CD4-positive, CD25-positive, alpha-beta regulatory T cell (primary cell): ENCODE measurements at places on chromosomes 11 and 22.

DNA sequence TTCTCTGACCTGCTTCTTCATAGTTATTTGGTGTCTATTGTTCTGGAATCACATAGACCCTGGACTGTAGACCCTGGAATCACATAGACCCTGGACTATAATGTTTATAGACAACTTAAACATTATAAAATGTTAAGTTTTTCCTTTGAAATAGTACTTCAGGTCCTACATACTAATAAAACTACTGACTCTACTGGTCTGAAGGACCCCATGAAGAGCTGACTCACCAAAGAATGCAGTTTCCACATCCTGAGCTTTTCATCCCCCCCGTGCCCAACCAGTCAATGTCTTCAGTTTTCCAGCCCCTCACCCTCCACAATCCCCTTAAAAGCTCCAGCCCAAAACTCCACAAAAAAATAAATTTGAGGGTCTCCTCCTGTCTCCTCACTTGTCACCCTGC is 6.6 kb upstream of the PLEKHA7 start:
- DNase-seq, result no peak

- DNase-seq, result no peak
These were observed 40.3 kb downstream of the OSBPL5 start for GRCh38 chr11:3124821-3125220.

DNA sequence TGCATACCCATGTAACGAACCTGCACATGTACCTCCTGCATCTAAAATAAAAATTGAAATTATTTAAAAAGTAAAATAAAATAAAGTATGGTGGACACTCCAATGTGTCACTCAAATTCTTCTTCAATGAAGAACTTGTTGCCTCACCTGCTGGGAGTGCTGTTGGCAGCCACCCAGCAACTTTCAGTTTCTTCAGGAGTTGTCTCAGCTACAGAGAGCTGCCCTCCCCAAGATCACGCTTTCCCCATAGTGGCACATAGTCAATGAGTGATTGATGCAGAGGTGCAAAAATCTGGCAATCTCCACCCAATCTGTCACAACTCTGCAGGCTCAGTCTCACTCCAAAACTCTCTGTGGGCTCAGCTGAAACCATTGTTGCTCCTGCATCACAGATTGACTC is 92.3 kb upstream of the C11orf87 start:
- no peak for DNase-seq

- DNase-seq, result no peak
These were observed 280.5 kb upstream of the NARS2 start for GRCh38 chr11:78855116-78855515.

GRCh38 chr22:45996241-45997076 is 19.5 kb upstream of the WNT7B start:
- no peak for DNase-seq

GRCh38 chr11:21371044-21371443 is 701.7 kb downstream of the NELL1 start:
- no peak for DNase-seq

DNA sequence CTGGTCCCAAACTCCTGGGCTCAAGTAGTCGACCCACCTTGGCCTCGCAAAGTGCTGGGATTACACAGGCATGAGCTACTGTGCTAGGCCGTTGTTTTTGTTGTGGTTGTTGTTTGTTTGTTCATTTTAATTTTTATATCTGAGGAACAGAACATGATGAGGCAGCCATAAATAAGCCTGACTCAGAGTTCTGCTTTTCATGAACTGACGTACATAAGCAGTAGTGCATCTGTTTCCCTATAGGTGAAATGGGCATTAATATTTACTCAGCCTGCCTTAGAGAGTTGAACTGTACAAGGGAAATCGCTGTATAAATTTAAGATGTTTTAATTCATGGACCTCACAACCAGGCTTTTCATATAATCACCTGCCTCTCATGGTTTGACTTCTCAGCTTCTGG is 80.5 kb downstream of the PDHX start:
- no peak for DNase-seq

GRCh38 chr11:118304227-118304567 is 333 bp upstream of the CD3E start:
- no peak for DNase-seq

GRCh38 chr11:117489999-117490679 is 162.5 kb downstream of the CEP164 start:
- DNase-seq, result no peak

DNA sequence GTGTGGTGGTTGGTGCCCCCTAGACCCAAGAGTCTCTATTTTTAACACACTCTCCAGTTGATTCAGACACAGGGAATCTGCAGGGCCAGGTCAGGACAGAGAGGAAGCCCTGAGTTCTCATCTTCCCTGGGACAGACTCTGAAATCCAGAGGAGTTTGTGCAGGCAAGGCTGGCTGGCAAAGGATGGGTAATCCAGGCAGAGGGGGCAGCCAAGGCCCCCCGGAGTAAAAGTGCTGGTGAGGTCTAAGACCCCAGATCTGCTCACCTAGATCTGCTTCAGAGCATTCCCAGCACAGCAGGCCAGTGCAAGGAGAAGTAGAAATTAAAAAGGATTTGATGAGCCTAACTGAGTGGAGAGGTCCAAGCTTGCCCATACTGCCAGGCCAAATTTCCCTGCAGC is 40.6 kb upstream of the MN1 start:
- DNase-seq, result no peak

DNA sequence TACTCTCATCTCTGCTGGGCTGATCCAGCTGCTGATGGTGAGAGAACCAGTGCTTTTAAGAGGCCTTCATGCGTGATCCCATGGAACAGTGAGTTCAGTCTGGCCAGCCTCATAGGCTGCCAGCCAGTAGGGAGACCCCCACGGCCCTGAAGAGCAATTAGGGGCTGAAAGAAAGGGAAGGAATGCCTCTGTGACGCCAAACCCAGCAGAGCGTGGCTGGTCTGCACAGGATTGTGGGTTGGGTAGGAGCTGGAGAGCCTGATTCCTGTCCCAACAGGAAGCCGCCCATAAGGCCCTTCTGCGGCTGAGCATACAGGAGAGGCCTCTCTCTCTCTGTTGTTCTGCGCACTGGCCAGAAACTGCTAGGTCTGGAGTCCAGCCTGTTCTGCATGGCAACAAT is 181.5 kb upstream of the E2F8 start:
- DNase-seq, result no peak

- no peak for DNase-seq
These were observed 12.9 kb downstream of the EHD1 start for GRCh38 chr11:64865286-64866172.

DNA sequence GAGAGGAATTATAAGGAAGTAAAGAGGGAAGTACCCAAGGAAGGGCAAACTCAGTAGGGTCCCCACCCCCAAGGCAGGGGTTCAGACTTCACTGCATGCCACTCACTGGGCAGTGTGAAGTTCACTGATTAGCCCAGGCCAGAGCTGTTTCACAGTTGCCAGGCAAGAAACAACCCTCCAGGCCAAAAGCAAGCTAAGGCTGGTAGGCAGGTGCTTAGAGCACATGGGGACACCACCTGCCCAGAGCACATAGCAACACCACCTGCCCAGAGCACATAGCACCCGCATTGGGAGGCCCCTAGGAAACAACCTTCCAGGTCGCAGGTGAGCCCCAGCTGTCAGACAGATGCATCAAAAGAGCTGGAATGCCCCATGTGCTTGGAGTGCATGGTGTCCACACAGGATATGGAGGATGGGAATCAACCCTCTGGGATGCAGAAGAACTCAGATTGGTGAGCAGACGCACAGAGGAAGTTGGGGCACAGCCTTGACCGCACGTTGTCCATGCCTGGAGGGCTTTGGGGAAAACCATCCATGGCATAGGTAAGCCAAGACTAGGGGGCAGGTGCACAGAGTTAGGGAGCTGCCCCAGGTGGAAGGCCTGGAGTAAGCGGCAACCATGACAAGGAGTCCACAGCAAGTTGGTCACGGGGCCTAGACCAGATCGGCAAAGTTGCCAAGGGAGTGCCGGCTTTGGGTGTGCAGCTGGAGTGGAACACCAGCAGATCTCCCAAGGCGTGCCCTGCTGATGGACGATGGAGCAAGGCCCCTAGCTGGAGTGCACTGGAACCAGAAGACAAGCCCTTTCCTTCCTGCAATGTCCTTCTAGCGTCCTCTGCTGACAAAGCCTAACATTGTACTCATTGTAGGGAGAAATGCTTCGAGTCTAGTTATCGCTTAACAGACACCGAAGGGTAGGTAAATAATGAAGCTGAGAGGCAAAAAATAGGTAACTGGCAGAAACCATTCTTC is 7.8 kb upstream of the TMEM216 start:
- no peak for DNase-seq

- DNase-seq, result no peak
These were observed 80.8 kb downstream of the CACNA1I start for GRCh38 chr22:39651053-39651996.

DNA sequence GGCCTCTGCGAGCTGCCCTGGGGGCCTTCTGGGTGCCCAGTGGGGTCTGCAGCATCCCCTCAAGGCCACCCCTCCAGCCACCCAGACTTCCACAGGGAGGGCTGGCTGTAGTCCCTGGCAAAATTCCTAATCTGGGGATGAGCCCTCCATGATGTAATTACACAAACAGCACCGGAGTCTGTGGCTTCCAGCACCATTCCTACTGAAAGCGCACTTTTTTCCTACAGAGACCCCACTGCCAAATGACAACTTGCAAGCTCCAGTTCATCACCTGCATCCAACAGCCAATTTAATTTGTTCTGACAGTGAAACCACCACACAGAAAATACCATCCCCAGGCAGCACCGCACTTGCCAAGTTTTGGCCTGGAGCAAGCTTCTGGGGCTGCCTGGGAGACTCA is 70.4 kb downstream of the TRMU start:
- no peak for DNase-seq

GRCh38 chr22:47236161-47236560 is 473.7 kb downstream of the TBC1D22A start:
- no peak for DNase-seq

GRCh38 chr11:108117746-108118371 is 3.5 kb upstream of the ACAT1 start:
- DNase-seq, result peak; percentile 30

DNA sequence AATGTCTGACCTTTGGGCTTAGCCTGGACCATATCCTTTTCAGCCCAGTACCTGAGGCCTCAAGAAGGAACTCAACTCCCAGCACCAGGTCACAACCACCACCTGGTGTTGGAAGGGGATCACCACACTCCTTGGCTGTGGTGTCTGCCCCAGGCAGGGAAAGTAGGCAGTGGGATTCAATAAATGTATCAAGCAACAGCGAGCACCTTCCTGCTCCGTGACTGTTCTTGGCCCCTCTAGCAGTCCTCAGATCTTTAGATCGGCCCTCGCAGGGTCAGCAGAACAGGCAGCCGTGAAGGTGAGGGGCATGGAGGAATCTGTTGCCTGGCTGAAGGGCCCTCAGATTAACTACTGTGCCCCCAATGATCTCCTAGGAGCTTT is 15.9 kb downstream of the ARFGAP2 start:
- no peak for DNase-seq

- DNase-seq, result no peak
These were observed 8.9 kb downstream of the EHBP1L1 start for GRCh38 chr11:65584723-65585171.

DNA sequence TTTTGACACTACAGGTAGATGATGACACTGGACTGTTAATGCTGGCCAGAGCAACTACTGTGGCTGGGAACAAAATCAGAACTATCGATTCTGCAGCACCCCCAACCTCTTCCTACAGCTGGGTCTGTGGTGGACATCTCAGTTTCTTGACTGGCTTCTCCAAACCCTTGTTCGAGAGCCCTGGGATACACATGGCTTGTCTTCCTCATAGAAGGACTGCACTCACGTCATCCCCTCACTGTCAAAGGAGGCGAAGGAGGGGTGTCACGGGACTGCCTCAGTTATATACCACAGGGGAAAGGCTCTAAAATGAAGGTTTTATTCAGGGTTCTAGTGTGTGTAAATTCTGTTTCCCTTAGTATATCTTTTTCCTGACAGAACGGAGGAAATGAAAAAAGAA is 44.9 kb downstream of the PITPNB start:
- no peak for DNase-seq

GRCh38 chr22:45284705-45285262 is at the start of gene UPK3A:
TSS of gene UPK3A (plus strand) at chr22:45284949. CDS start at chr22:45285014, 65 bp downstream.
- peak; percentile 56 for DNase-seq

GRCh38 chr11:40162901-40163883 is 1296.3 kb downstream of the LRRC4C start:
- DNase-seq, result no peak

GRCh38 chr11:111250936-111251335 is 5.4 kb downstream of the POU2AF2 start:
- DNase-seq, result no peak

DNA sequence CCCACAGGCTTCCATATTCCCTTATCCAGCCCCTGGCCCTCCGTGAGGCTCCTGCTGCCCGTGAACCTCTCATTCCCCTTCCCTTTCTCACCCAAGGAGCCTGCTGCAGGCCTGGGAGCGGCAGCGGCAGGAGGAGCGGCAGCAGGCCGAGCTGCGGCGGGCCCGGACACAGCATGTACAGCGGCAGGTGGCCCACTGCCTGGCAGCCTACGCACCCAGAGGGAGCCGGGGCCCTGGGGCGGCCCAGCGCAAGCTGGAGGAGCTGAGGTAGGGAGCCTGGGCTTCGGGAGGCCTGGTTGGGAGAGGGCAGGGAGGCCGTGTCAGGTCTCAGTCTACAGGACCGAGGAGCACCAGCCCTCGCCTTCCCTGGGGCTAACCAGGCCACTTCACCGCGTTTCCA is 8.1 kb upstream of the SART1 start:
- no peak for DNase-seq

- DNase-seq, result no peak
These were observed 28.9 kb downstream of the AP1B1 start for GRCh38 chr22:29359469-29359868.

- DNase-seq, result no peak
These were observed 226.3 kb downstream of the CTTN start for GRCh38 chr11:70624598-70624993.

DNA sequence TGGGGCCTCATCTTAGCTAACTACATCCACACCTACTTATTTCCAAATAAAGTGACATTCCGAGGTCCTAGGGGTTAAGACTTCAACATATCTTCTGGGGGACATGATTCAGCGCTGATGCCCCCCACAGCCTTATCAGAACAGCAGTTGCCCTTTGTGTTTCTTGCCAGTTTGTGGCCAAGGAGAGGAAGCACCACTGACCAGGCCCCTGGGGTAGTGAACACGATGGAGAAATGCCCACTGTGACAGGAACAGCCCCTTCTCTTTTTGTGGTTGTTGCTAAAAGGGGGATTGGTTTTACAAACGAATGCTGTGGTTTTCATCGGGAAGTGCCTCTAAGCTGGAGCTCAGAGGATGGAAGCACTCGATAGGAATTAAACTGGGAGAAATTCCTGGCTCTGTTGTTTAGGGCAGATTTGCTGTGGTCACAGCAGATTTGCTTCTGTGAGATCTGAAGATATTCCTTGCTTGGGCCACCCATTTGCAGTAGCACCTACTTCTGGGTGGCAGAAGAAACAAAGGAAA is 88.8 kb downstream of the ABTB2 start:
- DNase-seq, result no peak

DNA sequence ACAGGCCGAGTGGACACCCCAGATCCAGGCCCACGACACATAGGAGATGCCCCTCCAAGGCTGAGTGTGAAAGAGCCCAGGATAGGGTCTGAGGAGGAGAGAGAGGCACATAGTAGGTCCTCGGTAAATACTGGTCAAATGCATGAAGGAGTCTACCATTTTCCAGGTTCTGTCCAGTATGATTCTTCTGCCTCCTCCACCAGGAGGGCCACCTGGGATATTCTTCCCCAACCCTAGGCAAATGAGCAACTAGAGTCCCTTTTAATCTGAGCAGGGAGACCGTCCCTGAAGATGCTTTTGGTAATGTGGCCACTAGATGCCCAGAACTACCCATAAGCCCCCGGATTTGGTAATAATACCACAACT is 6.7 kb downstream of the PDGFB start:
- no peak for DNase-seq

- peak; percentile 87 for DNase-seq
These were observed at the start of gene TMEM134 for GRCh38 chr11:67468759-67469507. TSS of gene TMEM134 (minus strand) at chr11:67469251. CDS start at chr11:67469192, 59 bp downstream.
